ENCODE measurements at places on chromosomes 7 and 10.
A peak's percentile ranks its signal among the peaks of the same experiment; 100 is the strongest.

- no peak for DNase-seq
Observed at GRCh38 chr7:45253368-45253767, 95.8 kb downstream of the RAMP3 start.

- no peak for DNase-seq
Observed at GRCh38 chr10:102657984-102658724, 13.9 kb downstream of the TRIM8 start.

DNA sequence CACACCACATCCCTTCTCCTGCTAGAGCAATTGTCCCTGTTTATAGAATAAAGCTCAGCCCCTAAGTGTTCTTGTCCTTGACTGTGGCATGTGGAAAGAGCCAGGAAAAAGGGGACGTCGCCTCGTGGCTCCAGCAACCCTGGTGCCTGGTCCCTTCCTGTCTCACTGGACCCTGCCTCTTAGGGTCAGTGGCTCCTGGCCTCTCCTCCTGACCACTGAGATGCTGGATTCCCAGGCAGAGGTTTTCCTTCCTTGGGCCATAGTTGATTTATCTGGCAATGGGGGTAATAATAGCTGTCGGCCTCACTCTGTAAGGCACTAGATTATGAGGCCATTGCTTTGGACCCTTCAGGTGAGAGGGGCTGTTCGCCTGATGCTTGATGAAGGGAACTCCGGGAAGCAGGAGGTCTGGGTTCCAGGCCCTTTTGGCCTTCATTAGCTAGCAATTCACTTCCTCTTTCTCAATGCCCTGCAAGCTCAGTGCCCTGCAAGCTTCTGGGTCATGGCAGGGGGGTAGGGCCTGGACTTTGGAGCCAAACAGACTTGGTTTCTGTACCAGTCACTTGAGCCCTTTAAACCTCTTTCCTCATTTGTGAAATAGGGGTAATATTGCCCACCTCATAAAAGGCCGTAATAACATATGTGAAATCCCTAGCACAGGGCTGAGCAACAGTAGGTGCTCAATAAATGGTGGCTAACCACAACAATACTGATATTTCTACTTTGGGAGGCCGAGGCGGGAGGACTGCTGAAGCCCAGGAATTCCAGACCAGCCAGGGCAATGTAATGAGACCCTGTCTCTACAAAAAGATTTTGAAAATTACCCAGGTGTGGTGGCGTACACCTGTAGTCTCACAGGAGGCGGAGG, 1.1 kb downstream of the ASL start:
- DNase-seq = no peak

DNA sequence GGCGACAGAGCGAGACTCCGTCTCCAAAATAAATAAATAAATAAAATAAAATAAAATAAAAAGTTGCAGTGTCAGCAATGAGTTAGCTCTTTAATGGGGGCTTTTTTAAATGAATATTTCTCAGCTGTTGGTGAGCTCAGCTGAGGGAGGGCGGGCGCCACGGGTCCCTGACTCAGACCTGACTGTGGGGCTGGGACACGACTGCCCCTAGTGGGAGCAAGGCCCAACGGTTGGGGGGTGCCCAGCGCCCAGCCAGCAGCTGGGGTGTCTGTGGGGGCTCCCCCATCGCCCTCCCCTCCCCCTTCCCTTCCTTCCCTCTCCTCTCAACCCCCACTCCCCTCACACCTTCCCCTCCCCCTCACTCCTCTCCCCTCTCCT, 46.6 kb downstream of the PWWP2B start:
- peak; percentile 92 for DNase-seq

GRCh38 chr10:47294057-47294456, 5.9 kb upstream of the GDF10 start:
- DNase-seq = no peak

- peak; percentile 21 for DNase-seq
Observed at GRCh38 chr10:117071286-117072050, 66.5 kb upstream of the SHTN1 start.

- no peak for DNase-seq
Observed at GRCh38 chr10:94123258-94123995, 129.7 kb downstream of the PLCE1 start.

- no peak for DNase-seq
Observed at GRCh38 chr7:47181746-47182361, 400.1 kb downstream of the TNS3 start.

DNA sequence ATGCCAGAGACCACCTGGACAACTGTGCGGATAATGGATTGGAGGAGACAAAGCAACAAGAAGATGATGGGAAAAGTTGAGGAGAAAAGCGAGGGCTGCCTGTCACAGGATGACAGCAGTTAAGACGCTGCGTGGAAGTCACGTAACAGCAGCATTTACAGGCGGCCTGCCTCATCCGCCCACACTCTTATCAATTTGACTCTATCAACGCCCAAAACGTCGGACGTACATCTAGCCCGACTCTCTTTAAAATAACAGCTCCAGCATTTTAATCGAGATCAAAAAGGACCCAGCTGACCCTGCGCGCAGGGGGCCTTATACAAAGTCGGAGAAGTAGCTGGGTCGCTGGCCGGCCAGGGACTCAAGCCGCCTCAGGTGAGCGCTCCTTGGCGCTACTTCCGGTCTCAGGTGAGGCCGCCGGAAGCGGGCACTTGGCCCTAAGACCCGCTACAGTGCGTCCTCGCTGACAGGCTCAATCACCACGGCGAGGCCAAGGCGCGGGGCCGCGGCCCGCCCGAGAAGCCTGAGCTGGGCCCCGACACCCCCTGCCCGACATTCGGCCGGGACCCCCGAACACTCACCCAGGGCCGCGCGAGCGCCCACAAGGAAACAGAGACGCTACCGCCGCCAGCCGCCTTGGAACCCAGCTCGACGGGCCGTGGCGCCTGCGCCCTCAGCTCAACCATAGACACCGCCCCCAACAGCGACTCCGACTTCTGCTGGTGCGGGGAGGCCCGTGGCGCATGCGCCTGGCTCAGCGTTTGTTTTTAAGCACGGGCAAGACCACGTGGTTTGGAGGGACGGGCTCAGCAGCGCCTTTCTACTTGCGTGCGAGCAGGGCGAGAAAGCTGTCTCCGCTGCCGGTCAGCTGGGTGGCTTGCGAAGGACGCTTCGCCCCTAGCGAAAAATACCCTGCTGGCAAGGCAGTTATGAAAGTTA, at the start of gene ERCC6:
ERCC6 (minus strand) TSS at position 741 of the 939 bp plus-strand sequence.
- peak; percentile 99 for DNase-seq

GRCh38 chr7:149456506-149457421, 4.1 kb downstream of the ZNF777 start:
- DNase-seq = no peak

DNA sequence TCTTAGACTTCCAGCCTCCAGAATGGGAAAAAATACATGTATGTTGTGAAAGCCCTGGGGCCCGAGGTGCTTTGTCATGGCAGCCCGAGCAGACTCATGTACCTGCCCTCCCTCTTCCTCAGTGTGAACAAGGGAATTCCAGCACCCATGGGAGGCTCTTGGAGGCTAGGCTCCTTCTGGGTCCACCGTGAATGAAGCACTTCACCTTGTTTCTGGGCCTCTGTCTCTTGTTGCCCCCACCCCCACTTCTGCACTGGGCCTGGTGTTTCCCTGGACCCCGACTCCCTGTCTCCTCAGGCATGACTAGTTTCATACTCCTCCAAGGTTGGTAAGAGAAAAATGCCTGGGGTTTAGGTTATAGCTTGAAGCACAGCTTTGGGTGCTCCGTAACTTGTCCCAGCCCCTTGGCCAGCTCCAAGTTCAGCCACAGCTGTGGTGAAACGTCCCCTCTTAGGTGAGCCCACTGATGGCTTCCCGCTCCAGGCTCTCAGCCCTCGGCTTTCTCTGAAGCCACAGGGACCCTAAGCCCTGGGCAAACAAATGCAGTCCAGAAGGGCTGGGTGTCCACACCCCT, 30.2 kb upstream of the ARHGAP22 start:
- DNase-seq = no peak

DNA sequence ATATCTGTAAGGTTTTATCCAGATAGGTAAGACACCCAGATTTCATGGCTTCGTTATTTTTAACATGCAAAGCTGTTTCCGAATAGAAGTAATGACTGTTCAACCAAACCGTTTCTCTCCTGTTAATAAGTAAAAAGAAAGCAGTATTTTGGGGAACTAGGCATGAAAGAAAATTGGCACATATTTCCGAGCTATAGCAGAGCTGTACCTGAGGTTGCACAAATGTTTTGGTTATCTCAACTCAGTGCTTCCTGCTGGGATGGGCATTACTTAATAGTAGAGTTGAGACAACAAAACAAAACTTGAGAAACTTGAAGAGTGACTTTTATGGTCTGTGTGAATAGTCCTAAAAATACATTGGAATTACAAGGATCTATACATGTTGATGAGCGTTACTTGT, 564.3 kb upstream of the SORCS1 start:
- DNase-seq = peak; percentile 37

DNA sequence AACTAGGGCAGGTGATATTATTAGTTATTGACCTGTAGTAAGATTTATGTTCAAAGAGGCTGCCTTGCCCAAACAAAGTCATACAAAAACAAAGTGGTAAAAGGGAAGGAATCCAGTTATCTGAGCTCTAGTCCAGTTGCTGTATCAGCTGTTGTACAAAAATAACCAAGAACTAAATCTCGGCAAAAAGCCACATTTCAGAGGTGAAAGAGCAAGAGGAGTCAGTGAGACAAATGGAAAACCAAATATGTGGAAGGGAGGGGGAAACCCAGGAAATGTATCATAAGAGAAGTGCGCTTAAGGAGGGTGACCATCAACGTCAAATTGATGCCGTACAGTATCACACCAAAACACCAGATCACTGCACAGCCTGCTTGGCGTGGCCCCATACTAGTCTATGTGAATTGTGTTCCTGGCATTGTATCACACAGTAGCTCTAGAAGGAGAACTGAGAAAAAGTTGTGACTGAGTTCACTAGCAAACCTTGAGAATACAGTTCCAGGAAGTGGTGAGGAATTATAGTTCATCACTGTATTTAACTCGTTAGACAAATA, 6.4 kb downstream of the AGBL3 start:
- no peak for DNase-seq

DNA sequence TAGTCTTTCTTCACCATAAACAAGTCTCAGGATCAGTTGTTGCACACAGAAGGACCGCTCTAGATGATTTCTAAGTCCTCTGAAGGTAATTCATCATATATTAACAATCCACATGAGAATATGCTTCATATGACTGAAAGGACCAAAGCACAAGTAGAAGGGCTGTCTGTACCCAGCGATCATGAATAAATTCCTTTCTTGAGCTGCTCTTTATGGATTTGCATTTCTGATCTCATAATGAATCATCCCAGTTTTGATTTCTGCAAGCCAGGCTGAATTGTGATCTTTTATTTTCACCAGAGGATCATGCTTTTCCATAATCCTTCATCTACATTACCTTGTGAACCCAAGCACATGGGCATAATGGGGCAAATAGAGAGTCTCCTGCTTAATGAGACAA, 675.6 kb downstream of the MAGI2 start:
- no peak for DNase-seq

DNA sequence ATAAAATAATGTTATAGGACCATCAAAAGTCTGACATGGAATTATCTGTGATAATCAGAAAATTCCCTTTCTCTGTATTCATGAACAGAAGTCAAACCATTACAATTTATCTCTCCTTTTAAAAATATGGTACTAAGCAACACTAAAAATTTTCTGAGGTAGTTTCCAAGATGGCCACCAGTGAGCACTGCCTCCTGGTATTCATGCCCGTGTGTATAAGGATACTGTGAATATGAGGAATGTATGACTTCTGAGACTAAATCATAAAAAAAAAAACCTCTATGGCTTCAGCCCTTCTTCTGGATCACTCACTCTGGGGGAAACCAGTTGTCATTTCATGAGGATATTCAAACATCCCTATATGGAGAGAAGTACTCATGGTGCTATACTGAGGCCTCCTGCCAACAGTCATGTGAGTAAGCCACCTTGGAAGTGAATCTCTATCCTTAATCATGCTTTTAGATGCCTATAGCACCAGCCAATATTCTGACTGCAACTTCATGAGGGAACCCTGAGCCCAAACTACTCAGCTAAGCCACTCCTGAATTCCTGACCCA, 41.1 kb downstream of the SIRT1 start:
- no peak for DNase-seq

DNA sequence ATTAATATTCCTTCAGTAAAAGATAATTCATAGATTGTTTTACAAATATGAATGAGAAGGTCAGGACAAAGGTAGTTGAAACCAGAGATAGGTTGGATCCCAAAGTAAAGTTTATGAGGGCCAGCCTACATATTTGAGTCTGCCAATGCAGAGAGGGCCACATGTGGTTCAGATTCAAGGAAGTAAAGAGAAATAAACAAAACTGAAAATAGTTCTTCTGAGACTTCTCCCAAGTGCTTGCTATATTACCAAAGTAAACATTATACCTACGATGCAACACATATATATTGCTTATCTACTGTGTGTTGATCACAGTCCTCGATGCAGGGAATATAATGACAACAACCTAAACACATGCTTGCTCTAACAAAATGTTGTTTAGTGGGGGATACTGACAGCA, 109.8 kb downstream of the MALRD1 start:
- no peak for DNase-seq

DNA sequence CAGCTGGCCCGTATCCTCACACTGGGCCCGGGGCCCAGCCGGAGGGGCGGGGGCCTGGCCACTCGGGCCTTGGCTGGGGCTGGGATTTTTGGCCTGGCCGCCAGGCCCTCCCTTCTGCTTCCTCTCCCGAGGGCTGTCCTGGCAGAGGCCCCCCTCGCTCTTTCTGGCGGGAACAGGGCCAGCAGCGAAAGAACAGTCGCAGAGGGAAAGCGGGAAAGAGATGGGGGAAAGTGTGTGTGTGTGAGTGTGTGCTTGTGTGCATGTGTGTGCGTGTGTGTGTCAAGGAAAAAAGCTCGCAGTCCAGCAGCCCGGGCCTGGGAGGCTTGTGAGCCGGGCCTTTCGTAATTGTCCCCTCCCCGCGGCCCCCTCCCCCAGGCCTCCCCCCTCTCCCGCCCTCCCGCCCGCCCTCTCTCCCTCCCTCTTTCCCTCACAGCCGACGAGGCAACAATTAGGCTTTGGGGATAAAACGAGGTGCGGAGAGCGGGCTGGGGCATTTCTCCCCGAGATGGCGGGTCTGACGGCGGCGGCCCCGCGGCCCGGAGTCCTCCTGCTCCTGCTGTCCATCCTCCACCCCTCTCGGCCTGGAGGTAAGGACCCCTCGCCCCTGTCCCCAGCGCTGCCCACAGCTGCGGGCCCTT, at the start of gene ELN:
ELN (plus strand) TSS at position 491 of the 638 bp plus-strand sequence; CDS start at position 506, 15 bp downstream.
- no peak for DNase-seq

- DNase-seq = no peak
Observed at GRCh38 chr7:88758381-88759229, 895 bp upstream of the ZNF804B start.

- DNase-seq = no peak
Observed at GRCh38 chr10:121819049-121819448, 108.8 kb downstream of the ATE1 start.

GRCh38 chr7:110774071-110774470, 316.9 kb upstream of the LRRN3 start:
- DNase-seq = no peak

DNA sequence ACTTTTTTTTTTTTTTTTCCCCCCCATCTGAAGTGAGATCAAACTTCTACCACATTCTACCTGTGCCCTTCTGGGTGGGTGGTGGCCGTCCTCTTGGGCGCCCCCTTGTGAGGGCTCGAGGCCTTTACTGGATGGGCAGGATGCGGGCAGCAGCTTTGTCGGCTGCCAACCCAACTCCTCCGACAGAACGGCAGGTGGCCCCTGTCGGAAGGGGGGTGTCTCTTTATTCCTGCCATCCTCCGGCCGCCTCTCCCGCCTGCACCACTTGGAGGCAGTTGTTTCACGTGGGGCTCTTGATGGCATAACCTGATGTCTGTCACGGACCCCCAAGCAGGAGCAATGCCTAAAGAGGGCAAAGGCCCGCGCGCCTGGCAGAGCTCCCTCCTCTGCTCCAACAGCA, 31.0 kb downstream of the AMZ1 start:
- peak; percentile 25 for DNase-seq

Measured in CD14-positive monocyte (primary cell).